ENCODE measurements at places on chromosomes 16 and 17. TPM values are rescaled to one million over a fixed set of nuclear protein-coding genes. Genes with fewer than 3 reads are reported as not detected.

The PRCD gene
- 23.4 TPM for total RNA-seq

The KCNJ2 gene
- total RNA-seq, result 40.4 TPM

The GPR139 gene
- total RNA-seq, result not detected

The PRR35 gene
- total RNA-seq, result not detected

The GAST gene
- total RNA-seq, result not detected

- no peak for DNase-seq
Observed at GRCh38 chr17:35094902-35095301, 24.8 kb downstream of the RAD51D start.

GRCh38 chr17:27631411-27631760 is 398 bp downstream of the LGALS9 start:
- no peak for DNase-seq

DNA sequence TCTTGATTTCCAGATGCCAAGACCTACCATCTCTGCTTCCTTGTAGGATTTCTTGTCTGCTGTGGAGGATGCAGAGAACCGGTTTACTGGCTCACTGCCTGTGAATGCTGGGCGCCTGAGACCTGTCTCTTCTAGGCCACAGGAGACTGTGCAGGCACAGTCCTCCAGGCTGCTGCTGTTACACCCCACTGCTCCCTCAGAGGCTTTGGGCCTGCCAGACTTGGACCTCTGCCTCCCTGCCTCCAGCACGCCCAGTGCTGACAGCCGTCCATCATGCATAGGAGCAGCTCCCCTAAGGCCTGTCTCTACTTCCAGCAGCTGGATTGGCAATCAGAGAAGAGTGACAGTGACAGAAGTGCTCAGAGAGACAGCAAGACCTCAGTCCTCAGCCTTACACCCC is 6.1 kb downstream of the HROB start:
- no peak for DNase-seq

DNA sequence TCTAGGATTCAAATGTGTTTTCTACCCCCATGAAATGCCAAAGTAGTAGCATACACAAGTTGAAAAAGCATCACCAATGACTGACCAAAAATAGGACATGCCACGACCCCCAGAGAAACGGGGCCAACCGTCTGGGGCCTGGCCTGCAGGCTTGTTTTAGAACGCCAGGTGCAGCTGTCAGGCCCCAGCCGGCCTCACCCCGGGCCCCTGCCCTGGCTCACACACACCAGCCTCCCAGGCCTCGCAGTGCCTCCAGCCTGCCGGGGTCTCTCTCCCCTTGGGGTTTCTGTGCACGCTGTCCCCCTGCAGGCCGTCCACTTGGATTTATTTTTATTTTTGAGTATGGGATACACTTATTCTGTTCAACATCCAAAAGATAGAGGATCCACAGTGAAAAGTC is 7.9 kb downstream of the KATNB1 start:
- no peak for DNase-seq

DNA sequence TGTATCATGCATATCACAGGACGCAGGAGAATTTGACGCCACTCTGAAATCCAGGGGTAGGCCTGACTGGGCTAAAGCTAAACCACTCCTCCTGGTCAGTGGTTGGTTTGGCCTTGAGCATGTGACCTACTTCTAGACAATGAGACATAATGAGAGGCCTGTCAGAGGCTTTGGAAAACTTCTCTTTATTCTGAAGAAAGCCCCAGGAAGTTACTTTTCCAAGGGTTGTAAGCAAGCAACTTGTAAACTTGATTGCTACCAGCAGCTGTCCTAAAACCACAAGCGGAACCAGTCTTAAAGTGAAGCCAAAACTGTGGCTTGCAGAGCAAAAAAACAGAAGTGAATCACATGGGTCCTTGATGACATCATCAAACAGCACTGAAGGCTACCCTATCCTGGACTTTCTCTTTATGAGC is 138.2 kb upstream of the COX10 start:
- DNase-seq, result no peak

GRCh38 chr16:27243725-27244362 is 24.7 kb downstream of the NSMCE1 start:
- no peak for DNase-seq

DNA sequence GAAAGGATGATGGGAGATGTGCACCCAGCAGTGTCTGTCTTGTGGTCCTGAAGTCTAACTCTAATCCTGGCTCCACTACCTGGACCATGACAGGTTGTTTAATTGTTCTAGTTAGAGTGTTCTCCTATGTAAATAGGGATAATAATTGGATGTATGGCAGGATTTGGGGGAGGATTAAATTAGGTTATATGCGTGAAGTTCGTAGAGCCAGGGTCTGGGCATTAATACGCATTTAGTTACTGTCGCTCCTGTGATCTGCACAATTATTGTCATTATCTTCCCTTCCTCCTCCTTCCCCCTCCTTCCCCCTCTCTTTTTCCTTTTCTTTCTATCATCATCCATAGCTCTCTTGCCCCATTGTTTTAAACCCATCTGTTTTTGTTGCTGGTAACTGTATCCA is 210.3 kb downstream of the WWOX start:
- no peak for DNase-seq

- DNase-seq, result no peak
Observed at GRCh38 chr17:57899822-57900221, 50.0 kb upstream of the MRPS23 start.

- no peak for DNase-seq
Observed at GRCh38 chr17:63492940-63493339, 16.1 kb downstream of the ACE start.

GRCh38 chr16:48101069-48101674 is 54.6 kb downstream of the ABCC12 start:
- DNase-seq, result no peak

DNA sequence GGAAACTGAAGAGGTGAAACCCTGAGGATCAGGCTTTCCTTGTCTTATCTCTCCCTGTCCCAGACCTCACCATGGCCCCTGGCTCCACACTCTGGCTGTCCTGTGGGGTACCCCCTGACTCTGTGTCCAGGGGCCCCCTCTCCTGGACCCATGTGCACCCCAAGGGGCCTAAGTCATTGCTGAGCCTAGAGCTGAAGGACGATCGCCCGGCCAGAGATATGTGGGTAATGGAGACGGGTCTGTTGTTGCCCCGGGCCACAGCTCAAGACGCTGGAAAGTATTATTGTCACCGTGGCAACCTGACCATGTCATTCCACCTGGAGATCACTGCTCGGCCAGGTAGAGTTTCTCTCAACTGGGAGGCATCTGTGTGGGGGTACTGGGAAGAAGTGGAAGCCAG is 1.4 kb downstream of the CD19 start:
- DNase-seq, result no peak

GRCh38 chr16:52411011-52411410 is 135.9 kb downstream of the TOX3 start:
- no peak for DNase-seq

DNA sequence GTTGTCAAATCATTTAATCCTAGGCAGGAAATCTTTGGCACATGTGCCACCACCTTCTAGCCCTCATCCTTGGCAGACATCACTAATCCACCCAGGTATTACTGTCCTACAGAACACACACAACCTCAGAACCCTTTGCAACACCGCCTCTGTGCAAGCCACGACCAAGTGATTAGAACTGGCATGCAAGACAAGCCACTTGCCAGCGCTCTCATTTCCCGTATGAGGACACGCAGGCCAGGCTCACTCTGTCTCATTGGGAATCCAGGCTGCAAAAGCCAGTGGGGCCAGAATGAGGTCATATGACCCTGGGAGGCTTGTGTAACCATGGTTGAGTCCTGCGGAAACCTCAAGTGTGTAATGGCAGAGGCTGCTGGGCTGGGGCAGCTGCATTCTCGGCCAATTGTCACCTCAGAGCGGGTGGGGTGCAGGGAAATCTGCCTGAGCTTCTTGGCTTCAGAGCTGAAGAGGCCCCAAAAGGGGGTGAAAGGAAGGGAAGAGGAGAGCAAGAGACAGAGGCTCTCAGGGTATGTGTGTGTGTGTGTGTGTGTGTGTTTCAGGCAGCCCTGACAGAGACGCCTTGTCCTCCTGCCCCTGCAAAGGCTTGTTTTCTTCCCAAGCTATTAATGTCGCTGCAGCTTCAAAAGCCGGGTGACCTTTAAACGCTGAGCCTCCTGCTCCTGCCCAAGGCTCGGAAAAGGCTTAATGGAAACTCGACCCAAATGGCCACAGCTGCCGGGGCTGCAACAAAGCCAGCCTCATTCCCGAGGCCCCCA is 43.2 kb upstream of the MRPS23 start:
- peak; percentile 89 for DNase-seq

DNA sequence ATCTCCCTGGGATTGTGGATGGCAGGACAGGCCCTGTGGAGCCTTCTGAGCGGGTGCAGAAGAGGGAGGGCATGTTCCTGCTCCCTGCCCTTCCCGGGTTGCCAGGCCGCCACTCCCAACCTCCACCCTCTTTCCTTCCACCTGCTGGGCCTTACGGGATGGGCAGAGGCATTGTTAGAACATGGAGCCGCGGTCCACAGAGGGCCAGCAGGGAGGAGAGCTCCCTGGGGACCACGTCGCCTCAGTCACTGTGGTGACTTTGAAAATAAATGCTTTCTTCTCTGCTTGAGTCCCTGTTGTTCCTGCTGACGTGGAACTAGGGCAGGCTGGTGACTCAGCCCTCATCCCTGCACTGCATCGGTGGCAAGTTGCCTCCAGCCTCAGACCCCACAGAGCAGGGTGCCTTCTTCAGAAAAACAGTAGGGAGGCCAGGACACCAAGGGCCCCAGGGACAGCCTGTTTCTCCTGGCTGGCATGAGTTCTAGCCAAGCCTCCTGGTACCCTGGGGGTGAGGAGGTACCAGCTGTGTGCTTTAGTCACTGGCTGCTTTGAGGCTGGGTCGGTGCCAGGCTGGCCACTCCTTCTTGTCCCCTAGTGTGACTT is 224.9 kb downstream of the SEC14L1 start:
- no peak for DNase-seq

DNA sequence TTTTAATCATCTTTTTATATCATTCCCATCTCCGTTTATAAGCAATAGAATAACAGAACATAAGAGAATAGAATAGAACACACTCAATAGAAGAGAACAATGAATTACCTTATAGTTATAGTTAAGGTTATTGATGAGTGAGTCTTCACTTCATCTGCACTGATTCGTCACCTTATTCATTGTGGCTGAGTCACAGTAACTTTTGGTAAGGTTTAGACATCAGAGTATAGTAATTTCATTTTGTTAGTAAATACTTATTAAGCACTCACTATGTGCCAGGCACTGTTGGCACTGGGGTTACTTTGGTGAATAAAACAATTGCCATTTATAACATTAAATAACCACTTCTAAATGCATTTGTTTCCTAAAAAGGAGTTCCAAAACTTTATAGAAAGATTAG is 22.5 kb downstream of the PHKB start:
- no peak for DNase-seq
